ENCODE measurements at places on chromosomes 7 and 10.

GRCh38 chr10:59047957-59048618, 128.4 kb upstream of the PHYHIPL start:
- peaks cover 15% of the 10 kb centered on the region for H3K4me1 ChIP-seq
- H3K27ac ChIP-seq, result no peak overlapping the region
- H3K4me3 ChIP-seq, result no peak overlapping the region
- H3K27me3 ChIP-seq, result no peaks in the 10 kb centered on the region
- peaks cover 14% of the 10 kb centered on the region for H3K36me3 ChIP-seq

DNA sequence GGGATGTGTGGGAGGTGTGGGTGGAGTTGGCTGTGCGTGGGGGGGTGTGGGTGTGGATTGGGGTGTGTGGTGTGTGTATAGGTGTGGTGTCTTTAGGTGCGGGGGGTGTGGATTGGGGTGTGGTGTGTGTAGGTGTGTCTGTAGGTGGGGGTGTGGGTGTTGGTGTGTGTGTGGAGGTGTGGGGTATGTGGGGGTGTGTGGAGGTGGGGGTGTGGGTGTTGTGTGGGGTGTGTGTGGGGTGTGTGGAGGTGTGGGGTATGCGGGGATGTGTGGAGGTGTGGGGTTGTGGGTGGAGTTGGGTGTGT, 33.9 kb downstream of the SPDYE17 start:
- DNase-seq, result no peak
- no peaks in the 10 kb centered on the region for H3K36me3 ChIP-seq
- no peaks in the 10 kb centered on the region for H3K27me3 ChIP-seq
- H3K4me3 ChIP-seq, result no peak overlapping the region
- H3K27ac ChIP-seq, result no peak overlapping the region

DNA sequence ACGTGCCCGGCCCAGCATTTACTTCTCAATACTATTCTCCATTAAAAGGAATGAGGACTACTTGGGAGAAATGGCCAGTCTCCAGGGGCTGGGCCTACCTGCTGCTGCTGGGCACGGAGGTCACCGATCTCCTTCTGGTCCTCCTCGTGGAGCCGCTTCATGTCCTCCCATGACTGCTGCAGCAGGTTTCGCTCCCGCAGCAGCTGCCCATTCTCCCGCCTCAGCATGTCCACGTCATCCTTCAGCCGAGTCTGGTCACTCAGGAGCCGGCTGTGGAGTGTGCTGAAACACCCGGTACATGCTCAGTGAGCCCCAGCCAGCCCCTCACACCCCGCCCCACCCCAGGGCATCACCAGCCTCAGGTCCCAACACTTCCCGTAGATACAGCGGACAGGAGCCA, 73.3 kb downstream of the DLG5 start:
- peaks cover 18% of the 10 kb centered on the region for H3K36me3 ChIP-seq
- H3K4me3 ChIP-seq, result no peak overlapping the region
- no peak for DNase-seq
- peak overlapping the region; percentile 35 for H3K27ac ChIP-seq
- H3K4me1 ChIP-seq, result peaks cover 37% of the 10 kb centered on the region

DNA sequence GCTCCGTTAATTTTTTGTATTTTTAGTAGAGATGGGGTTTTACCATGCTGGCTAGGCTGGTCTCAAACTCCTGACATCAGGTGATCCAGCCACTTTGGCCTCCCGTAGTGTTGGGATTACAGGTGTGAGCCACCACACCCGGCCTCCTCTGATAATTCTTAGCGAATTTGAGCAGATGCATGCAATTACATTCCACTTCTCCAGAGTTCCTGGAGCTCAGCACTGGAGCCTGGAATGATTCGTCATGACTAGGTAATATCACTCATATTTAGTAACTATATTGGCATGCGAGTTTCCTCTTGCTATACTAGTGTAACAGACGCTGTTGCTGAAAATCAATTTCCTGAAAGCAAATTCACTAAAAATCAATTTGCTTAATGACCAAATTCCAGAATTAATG, 86.8 kb downstream of the MKX start:
- no peaks in the 10 kb centered on the region for H3K36me3 ChIP-seq
- H3K27me3 ChIP-seq, result no peaks in the 10 kb centered on the region
- no peak overlapping the region for H3K27ac ChIP-seq

GRCh38 chr7:12422554-12423320, 19.1 kb upstream of the VWDE start:
- H3K36me3 ChIP-seq, result peaks cover under 1% of the 10 kb centered on the region
- no peak overlapping the region for H3K4me3 ChIP-seq
- no peaks in the 10 kb centered on the region for H3K27me3 ChIP-seq
- DNase-seq, result no peak

GRCh38 chr10:7085913-7086589, 324.8 kb downstream of the SFMBT2 start:
- no peak for DNase-seq
- H3K36me3 ChIP-seq, result no peaks in the 10 kb centered on the region
- H3K4me1 ChIP-seq, result peaks cover 53% of the 10 kb centered on the region
- peak overlapping the region; percentile 77 for H3K4me3 ChIP-seq
- peak overlapping the region; percentile 0 for H3K27ac ChIP-seq

DNA sequence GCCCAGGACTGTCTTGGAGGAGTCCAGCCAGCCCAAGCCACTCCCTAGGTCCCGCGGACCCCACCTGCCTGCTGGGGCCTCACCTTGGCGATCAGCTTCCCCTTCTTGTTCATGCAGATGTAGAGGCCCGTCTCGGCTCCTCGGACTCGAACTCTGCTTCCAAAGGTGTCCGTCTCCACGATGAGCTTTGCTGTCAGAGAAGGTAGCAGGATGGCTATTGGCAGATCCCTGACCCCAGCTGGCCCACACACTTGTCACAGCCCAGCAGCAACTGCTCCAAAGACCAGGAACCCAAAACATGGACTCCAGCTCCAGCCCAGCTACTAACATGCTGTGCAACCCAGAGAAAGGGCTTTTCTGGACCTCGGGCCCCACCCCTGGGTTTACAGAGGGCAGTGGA, 4.5 kb downstream of the FGF8 start:
- no peak overlapping the region for H3K27ac ChIP-seq
- H3K36me3 ChIP-seq, result no peaks in the 10 kb centered on the region
- no peaks in the 10 kb centered on the region for H3K4me1 ChIP-seq
- H3K27me3 ChIP-seq, result peaks cover 83% of the 10 kb centered on the region

DNA sequence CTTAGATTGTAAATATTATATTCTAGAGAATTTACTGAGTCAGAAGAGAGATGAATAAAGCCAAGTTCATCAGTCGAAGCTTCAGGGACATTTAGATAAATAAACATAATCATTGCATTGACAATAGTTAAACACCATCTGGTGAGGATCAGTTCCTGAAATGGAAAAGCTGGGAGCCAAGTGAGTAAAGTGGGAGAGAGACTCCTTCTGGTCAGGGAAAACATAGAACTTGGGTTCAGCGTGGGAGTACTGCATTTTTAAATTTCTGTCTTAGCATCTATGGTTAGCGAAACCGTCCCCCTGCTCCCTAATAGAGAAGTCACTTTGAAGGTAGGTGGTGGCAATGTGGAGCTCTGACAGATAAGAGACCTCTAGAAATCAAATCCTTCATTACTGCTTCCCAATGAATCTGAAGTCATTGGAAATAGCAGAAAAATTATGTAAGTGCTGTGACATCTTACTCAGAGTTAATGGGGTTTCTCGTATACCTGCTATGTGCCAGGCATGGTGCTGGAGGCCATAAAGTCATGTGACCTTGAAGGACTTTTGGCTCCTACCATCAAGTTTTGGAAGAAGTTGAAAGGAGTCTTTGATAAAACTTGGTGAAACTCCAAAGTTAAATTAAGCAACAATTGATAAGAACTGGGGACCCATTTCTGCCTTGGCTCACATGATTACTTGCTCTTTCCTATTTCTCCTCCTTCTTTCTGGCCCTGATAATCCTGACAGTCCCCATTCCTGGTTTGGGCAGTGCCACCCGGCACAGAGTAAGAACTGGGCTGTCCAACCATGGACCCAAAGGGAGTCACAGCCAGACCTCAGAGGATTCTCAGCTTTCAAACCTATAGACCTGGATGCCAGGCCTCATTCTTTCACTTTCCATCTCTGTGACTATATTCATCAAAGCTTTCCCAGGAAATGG, 211.2 kb downstream of the C7orf25 start:
- no peaks in the 10 kb centered on the region for H3K4me1 ChIP-seq
- H3K36me3 ChIP-seq, result no peaks in the 10 kb centered on the region
- no peaks in the 10 kb centered on the region for H3K27me3 ChIP-seq
- DNase-seq, result no peak
- H3K27ac ChIP-seq, result no peak overlapping the region
